ENCODE measurements at places on chromosomes 3 and 15.

DNA sequence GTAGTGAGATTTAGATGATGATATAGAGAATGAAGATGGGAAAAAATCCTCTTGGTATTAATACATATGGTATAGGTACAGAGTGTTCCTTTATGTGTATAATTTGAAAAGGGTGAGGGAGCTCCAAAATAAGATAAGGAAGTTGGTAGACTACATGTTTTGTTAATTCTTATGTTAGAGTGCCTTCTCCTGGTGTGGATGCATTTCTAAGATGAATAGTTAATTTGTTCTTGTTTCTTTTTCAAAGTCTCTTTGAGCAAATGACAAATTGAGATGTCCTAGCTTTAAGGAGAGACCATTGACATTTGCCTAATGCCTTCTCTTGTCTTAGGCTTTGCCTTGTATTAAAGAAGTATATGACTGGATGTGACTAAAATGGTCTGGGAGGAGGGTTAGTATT lies 34.1 kb downstream of the AKAP13 start:
- no peak for DNase-seq

- no peak for DNase-seq
Observed at GRCh38 chr3:5569152-5569551, 381.6 kb downstream of the EDEM1 start.

- no peak for DNase-seq
Observed at GRCh38 chr3:152676810-152677379, 158.0 kb upstream of the P2RY1 start.

DNA sequence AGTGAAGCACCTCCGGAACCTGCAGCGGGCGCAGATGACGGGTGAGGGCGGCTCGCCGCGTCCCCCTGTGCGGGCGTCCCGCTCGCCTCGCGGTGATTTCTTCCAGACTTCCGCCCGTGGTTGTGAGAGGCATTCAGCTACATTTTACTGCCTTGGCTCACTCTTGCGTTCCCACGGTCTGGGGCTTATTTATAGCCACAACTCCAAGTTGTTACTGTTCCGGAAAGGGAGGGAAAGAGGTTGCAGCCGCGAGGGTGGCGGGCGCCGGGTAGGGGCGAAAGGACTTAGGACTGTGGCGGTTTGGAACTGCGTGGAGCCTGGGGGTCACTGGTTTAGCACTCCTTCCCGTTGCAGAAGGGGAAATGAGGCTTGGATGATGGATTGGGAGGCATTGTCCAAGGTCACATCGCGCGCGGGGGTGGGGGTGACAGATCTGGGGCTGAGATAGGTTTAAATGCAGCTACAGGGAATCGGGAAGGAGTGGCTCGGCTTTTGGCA lies 1.1 kb downstream of the HES1 start:
- DNase-seq = no peak

DNA sequence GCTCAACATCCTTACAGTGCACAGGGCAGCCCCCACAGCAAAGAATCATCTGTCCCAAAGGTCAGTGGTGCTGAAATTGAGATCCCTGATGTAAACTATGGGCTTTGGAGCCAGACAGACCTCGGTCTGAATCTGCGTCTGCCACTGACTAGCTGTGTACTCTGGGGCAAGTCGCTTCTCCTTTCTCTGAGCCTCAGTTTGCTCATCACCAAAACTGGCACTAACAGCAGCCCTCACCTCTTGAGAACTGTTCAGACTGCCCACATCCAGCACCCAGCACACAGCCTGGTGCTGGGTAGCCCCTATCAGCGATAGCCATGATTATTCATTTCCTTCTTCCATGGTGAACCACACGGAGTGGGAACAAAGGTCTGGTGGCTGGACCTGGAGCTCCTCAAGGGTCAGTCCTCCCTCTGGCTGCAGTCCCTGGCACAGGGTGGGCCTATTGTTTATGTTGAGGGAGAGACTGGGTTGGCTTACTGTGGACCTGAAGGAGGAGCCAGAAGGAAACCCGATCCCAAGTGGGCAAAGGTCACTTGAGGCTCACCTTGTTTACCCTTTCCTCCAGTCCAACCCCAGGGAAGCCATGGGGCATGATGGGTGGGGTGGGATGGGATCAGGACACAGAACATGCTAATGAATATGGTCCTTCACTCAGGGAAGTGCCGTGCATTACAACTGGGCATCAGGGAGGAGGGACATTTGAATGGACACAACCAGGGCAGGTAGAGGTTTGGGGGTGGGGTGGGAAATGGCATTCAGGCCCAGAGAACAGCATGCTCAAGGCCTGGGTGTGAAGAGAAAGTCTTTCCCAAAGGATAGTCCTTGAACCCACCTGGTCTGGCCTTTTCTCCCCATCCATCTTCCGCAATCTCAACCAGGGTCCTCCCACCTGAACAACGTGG lies 1.6 kb upstream of the PRKCD start:
- DNase-seq = no peak

DNA sequence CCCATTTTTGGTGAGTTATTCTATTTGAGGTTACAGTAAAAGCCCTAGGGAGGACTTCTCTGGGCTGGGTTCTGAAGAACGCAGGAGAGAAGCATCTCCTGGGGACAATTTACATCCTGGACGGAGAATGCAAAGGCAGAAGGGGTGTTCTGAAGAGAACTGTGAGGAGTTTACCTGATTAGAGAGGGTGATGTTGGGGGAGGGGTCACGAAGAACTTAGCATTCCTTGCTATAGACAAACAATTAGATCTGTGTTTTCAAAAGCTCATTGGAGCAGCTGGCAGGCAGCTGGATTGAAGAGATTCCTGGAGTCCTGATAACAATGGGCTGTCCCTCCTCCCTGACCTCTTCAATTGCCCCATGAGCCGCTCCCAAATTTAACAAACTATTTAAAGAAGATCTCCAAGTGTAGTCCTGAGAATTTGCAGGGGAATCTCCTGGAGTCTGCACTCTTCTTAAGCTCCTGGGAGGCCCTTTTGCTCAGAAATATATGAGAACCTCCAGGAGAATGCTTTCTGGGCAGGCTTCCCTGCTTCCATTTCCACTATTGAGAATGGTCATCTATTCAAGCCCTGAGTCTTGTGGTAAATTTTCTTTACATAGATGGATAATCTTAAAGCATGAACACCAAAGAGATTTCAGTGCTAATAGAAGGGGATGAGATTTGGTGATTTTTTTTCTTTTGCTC lies 55.3 kb downstream of the ARHGAP31 start:
- DNase-seq = no peak

- no peak for DNase-seq
Observed at GRCh38 chr3:143973259-143974021, 1.8 kb downstream of the DIPK2A start.

- no peak for DNase-seq
Observed at GRCh38 chr3:145898487-145898886, 262.5 kb downstream of the PLOD2 start.

DNA sequence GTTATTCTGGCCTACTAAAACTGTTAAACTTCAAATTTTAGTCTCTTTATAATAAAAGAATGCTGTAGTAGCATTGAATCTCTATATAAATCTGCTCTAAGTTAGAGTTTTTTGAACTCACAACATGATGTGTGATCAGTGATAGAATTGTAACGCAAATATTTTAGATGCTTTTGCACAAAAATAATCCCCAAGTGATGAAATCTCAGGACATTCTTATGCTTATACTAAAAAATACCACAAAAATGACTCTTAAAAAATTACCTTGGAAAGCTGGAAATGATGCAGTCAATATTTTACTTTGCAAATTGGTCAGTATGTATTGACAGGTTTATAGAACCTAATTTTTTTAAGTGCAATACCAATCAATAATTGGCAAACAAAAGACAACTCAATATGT lies 375.3 kb downstream of the TBC1D5 start:
- DNase-seq = no peak

DNA sequence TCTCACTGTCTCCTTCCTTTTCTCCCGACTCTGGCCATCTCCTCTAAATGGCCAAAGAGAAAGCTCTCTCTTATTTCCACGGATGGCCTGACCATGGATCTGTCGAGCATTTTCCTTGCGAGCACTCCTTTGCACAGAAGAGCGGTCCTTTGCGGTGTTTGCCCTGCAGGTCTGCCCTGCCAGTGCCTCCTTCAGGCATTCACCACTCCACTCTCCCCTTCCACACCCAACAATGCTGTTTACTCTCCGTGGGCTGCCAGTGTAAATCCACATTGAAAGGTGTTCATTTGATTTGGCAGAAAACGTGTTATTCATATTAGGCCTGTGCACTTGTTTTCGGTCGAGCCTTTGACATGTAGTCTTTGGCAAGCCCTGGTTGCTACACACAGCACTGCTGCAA lies 49.6 kb downstream of the CACNA2D3 start:
- DNase-seq = no peak

- no peak for DNase-seq
Observed at GRCh38 chr3:27792869-27793268, 70.7 kb upstream of the EOMES start.

GRCh38 chr15:82854554-82854953 lies 45.1 kb downstream of the WHAMM start:
- DNase-seq = no peak

GRCh38 chr3:134308350-134308891 lies 57.8 kb upstream of the RYK start:
- peak; percentile 50 for DNase-seq

DNA sequence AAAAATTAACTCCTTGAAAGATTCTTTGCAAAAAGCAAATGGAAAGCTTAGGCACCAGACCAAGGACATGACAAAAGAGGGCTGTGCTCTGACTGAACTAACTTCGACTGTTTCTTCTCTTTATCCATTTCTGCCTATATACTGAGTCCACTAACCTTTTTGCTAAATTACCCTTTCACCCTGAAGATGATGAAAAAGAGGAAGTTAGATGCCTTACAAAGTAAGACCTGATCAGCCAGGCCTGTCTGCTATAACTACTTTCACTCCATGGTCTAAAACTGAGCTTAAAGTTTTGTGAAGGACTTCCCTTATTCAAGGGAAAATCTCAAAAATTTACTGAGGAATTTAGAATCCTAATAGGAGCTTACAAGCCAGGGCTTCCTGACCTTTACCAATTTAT lies 6.2 kb upstream of the IGSF10 start:
- no peak for DNase-seq

DNA sequence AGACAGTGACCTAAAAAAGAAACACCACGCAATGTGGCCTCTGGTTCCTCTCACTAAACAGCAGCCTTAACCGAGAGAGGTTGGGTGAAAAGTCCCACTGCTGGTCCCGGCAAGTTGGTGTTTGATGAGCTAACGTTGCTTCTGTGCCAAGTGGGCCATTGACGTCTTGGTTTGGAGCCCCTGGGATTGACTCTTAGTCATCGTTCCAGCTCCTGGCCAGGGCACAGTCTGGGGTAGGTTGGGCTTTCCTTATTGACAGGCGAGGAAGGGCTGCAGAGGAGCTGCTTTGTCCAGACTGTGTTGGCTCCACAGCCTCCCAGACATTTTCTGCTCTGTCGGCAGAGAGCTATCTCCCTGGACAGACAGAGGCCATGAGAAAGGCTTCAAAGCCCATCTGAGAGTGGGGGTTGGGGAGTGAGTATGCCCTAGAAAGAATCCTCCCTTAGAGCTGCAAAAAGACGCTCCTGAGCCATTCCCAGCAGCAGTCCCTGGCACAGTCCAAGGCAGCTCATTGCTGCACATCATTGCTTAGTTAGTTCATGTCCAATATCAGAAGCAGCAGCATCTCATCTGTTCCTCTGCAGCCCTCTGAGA lies 28.6 kb upstream of the C3orf80 start:
- no peak for DNase-seq

- DNase-seq = no peak
Observed at GRCh38 chr3:53554559-53555067, 60.2 kb downstream of the CACNA1D start.

- DNase-seq = no peak
Observed at GRCh38 chr15:76235186-76235826, 76.0 kb downstream of the ETFA start.

DNA sequence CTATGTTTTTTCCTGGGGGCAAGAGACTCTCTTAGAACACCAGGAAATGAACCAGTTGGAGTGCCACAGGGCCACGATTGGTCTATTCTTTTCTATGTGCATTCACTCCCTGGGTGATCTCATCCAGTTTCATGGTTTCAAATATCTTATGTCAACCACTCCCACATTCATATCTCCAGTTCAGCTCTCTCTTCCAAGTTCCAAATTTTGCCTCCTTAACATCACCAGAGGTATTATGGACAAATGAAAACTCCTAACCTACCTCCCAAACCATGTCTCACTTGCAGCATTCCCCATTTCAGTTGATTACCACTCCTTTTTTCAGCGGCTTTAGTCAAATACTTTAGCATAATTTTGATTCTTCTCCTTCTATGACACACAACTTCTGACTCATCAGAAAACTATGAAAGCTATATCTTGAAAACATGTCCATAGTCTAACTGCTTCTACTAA lies 203.1 kb upstream of the SEMA6D start:
- DNase-seq = no peak

- DNase-seq = no peak
Observed at GRCh38 chr3:72375237-72376076, 472.8 kb downstream of the SHQ1 start.

- DNase-seq = peak; percentile 9
Observed at GRCh38 chr3:13621381-13622221, 72.7 kb downstream of the FBLN2 start.

GRCh38 chr3:12289524-12289923 lies 654 bp downstream of the PPARG start:
- no peak for DNase-seq

DNA sequence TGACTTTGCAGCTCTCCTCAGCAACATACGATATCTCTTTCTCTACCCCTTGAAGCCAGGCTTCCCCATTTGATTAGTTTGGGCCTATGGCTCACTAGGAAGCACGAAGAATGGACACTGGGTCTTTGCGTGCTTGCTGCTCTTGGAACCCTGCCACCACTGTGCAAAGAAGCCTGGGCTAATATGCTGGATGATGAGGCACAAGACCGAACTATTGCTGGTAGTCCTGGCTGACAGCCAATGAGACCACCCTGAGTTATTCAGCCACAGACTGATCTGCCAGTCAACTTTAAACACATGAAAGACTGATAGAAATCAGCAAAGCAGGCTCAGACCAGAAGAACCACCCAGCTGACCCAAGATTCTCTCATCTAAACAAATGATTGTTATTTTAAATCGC lies 250.3 kb downstream of the CBLB start:
- DNase-seq = no peak

Data from stimulated activated CD8-positive, alpha-beta memory T cell treated with anti-CD3 and anti-CD28 coated beads, Interleukin-4, amount 100 ng/mL, for 1 hour (primary cell).